ENCODE measurements at places on chromosomes 5 and 9.

DNA sequence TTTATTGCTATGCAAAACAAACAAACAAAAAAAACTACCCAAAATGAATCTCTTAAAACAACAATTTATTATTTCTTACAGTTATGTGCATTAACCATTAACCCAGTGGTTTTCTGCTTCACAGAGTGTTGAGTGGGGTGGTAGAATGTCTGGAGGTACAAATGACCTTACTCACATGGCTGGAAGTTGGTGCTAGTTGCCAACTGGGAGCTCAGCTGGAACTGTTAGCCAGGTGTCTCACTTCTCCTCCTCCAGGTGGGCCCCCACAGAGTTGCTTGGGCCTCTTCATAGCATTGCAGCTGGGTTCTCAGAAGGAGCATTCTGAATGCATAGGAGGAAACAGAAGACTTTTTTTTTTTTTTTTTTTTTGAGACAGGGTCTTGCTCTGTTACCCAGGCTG, 10.5 kb upstream of the B4GALT1 start:
- DNase-seq = no peak

- no peak for DNase-seq
Measured at GRCh38 chr9:8078641-8079140, 279.1 kb upstream of the DMAC1 start.

GRCh38 chr5:103849934-103850333, 287.3 kb upstream of the NUDT12 start:
- no peak for DNase-seq

- no peak for DNase-seq
Measured at GRCh38 chr5:41510176-41510831, at the start of gene PLCXD3. PLCXD3 (minus strand) TSS chr5:41510601; CDS start chr5:41510526, 75 bp downstream.

DNA sequence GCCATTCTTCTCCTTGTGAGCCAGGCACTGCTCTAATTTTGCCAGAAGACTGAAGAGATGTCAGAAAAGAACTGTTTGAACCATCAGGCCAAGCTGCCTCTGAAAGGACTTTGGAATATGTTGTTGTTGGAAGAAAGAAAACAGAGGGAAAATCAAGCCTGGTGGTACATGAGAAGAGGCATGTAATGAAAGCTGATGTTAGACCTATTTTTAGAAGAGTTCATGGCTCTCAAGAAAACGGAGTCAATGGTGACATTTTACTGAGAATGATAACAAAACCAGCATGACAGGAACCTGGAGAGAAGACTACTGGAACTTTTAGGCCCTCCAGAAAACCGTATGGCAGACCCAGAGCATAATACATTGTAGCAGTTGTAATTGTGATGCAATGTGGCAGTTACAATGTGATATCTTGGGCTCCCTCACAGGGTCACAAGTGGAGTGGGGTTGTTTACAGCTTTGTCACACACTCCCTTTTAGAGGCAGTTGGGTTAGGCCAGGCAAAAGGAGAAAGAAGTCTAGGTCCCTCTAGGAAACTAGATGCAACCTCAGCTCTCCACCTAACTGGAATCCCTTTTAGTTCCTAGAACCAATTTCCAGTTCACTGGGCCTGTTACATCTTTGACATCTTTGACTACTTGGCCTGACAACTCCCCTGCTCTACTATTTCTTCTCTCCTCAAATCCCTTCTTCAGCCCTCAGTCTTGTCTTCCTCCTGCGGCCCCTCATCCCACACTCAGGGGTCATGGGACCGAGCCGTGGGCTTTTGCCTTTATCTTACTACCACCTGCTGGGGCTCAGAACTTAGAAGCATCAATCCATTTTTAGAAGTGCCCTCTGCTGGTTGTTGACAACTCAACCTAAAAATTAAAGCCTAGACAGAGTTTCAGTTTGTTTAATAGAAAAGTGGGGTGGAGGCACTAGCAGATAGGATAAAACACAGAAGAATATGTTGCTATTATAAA, 61.2 kb upstream of the JAK2 start:
- no peak for DNase-seq

DNA sequence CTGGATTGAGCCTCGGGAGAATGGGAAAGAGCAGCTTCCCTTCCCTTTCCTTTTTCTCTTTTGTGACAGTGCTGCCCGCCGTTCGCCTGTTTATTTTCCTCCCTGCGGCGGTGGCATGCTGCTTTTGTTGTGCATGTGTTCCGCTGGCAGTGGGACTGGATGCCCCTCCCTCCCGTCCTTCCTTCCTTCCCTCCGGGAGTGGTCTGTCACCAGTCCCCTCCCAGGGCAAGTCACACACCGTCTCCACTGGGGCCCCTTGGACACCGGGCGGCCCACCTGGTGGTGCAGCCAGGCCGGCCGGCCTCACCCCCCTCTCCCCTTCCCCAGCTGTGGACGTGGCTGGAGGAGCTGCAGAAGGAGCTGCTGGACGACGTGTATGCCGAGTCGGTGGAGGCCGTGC, 214.7 kb downstream of the TRIO start:
- DNase-seq = no peak

GRCh38 chr9:87513161-87513560, 15.5 kb downstream of the DAPK1 start:
- DNase-seq = no peak

- DNase-seq = no peak
Measured at GRCh38 chr9:128304136-128304970, 17.9 kb downstream of the TRUB2 start.

- DNase-seq = no peak
Measured at GRCh38 chr9:82247318-82247717, 258.7 kb downstream of the SPATA31D1 start.

DNA sequence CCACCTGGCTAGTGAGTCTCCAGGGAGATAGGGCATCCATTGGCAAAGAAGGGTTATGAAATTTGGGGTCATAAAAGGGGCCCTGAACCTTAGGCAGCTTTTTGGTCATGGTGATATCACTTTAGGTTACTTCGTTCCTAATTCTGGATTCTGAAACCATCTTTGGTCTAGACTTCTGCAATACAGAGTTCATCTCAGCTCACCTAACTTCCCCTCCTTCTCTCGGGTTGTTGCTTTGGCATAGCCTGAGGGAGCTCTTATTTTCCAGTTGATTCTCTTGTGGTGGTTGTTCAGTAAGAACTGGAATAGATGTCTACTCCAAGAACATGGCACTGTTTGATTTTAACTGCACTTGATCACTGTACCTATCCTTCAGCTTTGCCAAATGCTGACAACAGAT, 148.9 kb upstream of the RUSC2 start:
- no peak for DNase-seq

- no peak for DNase-seq
Measured at GRCh38 chr5:123344816-123345426, 78.3 kb downstream of the CEP120 start.

- DNase-seq = no peak
Measured at GRCh38 chr5:9544502-9545135, 1.3 kb downstream of the SEMA5A start.

- no peak for DNase-seq
Measured at GRCh38 chr9:34363619-34364351, 12.9 kb downstream of the MYORG start.

- no peak for DNase-seq
Measured at GRCh38 chr5:42026446-42026845, 101.4 kb downstream of the FBXO4 start.

- no peak for DNase-seq
Measured at GRCh38 chr9:132409828-132410528, at the start of gene CFAP77. CFAP77 (plus strand) TSS chr9:132410211; CDS start chr9:132410272, 61 bp downstream.

- DNase-seq = no peak
Measured at GRCh38 chr9:69743930-69744329, 15.9 kb downstream of the PTAR1 start.

- no peak for DNase-seq
Measured at GRCh38 chr9:127065592-127065991, 56.8 kb downstream of the ANGPTL2 start.

- DNase-seq = no peak
Measured at GRCh38 chr9:76424491-76424890, 30.3 kb upstream of the RFK start.

- DNase-seq = no peak
Measured at GRCh38 chr9:93589688-93590087, 13.3 kb downstream of the PHF2 start.

GRCh38 chr5:120919017-120919416, 454.9 kb downstream of the PRR16 start:
- DNase-seq = no peak

DNA sequence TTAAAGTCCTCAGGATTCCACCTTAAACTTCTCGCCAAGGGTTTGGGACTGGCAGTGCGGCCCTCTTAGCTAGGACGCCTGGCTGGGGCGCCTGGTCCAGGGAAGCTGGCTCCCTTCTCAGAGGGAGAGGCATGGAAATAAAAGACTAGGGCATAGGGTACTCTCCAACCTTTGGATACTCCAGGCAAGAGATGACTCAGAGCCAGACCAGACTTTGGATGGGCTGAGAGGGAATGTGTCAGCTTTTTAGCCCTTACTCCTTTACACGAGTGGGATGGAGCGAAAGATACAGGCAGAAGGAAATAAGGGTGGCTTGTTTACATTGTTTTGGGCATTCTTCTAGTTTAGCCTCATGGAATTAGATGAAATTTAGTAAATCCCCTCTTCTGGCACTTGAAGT, 48.2 kb downstream of the IL31RA start:
- DNase-seq = no peak

DNA sequence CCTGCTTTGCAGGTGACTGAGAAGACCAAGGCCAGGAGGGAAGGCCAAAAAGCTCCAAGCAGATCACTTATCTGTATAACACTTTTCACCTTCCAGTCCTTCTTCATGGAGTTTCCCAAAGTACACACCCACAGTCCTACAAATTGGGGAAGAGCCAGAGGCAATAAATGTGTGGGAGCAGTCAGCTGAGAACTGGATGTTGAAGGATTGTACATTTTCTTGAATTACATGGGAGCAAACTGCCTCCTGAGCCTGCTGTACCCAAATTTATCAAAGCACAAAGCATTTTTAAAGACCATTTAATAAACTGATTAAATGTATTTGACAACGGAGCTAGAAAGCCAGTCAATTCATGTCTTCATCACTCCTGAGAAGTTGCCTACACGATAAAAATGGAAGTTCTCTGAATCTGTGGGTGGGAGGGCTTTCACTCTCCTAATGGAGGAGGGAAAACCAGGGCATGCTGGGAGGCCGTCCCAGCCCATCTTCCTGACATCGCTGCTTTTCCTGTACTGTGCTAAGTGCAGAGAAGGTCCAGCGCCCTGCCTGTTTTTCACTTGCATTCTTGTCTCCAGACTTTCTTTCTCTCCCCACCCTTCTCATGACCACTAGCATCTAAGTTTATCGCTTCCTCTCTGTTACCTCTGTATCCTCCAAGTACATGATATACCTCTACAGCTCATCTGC, 79.0 kb downstream of the KCNIP1 start:
- no peak for DNase-seq

DNA sequence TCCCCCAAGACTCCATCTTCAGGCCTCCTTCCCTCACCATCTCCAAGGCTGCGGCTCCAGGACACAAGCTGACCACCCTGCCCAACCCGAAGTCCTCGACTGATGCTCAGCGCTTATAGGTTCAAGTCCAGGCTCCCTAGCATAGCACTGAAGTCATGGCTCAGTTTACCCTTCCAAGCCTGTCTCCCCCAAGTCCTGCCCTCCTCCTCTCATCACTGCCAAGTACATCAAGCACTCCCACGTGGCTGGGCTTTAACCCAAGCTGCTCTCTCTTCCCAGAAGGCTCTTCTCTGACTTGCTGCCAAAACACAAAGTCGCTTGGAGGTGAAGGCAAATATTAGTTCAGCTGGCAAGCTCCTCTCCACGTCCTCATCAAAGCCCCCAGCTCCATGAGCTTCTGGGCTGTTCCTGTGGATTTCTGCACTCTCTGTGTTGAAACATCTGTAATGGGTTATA, 22.1 kb upstream of the MARCHF6 start:
- DNase-seq = no peak

DNA sequence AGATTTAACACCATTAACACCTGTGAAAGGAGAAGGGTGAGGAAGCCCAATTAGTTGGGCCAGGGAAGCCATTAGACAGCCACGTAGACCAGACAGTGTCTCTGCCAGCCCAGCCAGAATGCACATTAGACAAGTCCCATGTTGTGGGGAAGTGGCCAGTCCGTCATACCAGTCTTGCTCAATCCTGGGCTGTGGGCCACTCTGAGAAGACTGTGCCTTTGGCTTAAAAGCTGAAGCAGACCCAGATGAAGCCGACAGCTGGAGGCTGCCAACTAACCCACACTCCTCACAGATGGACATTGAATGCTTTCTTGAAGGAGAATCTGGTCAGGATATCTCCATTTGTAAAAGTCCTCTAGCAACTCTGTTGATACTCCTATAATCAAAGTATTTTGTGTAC, 128.5 kb downstream of the CHSY3 start:
- no peak for DNase-seq

DNA sequence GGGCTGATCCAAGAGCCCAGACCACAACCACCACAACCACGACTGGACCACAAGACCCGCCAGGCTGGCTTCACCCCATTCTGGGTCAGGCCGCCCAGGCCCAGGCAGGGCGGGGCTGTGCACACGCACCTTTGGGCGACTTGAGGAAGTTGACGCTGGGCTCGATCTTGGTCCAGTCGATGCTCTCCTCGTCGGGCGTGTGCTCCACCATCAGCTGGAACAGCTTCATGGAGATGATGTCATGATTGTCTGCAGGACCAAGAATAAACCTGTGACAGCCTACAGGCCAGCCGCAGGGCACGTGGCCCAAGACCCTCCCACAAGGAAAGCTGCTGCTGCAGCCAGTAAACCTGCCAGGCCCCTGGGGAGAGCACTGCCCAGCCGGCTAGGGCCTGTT, 17.3 kb downstream of the LMAN2 start:
- DNase-seq = no peak

DNA sequence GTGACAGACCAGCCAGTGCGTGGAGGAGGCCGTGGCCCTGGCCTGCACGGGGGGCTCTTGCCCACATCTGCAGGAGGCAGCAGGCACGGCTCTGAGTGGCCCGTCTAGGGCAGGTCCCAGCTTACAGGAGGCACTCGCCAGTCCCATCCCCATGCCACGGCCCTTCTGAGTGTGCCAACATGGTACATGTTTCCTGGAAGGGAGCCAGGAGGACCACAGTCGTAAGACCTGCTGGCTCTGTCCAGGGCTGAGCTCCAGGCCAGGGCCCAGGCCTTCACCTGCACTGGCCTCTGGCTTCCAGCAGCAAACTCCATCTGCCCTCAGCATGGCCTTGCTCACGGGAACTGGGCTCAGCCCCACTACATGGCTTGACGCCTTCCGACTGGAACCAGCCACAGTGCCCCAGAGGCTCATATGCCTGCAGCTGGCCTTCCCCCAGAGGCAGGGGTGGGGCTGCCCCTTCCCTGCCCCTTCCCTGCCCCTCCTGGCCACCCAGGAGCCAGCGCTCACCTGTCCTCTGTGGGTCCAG, 3.8 kb downstream of the NKD2 start:
- no peak for DNase-seq

- no peak for DNase-seq
Measured at GRCh38 chr5:39158127-39158593, 61.2 kb downstream of the FYB1 start.

- no peak for DNase-seq
Measured at GRCh38 chr5:144583541-144584449, 413.1 kb downstream of the KCTD16 start.
